ENCODE measurements at places on chromosomes 7 and 10.

DNA sequence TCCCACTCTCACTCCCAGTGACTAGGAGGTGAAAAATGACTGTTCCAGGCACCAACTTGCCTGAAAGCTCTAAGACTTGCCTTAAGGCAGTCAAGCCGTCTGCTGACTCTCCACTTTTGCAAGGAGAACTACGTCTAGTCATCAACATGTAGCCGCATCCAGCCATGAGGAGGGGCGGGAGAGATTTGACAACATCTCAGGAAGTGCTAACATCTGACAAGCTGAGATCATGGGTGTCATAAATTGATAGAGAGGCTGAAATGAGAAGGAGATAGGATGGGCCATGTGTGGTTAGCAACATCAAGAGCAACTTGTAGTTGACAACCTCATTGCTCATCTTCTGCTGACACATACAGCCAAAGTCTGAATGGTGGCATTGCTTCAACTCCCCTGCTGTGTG, 9.0 kb upstream of the TBXAS1 start:
- no peak for DNase-seq

DNA sequence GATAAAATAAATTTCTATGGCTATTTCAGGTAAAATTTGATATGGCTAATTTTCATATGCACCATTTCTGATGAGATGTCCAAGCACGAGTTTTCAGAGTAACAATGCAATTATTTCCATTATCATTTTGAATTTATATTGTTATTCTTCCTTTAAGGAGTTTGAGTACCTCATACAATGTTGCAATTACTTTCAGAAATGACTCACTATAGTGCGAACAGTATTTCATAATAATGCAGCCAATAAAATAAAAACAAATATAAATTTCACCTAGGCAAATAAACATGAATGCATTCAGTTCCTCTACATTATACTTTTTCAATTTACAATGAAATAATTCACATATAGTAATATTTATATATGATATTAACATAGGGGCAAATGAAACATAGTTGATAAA, 78.8 kb upstream of the LRRN3 start:
- DNase-seq: no peak

GRCh38 chr7:101216860-101217387, 457 bp downstream of the PLOD3 start:
- DNase-seq: no peak

DNA sequence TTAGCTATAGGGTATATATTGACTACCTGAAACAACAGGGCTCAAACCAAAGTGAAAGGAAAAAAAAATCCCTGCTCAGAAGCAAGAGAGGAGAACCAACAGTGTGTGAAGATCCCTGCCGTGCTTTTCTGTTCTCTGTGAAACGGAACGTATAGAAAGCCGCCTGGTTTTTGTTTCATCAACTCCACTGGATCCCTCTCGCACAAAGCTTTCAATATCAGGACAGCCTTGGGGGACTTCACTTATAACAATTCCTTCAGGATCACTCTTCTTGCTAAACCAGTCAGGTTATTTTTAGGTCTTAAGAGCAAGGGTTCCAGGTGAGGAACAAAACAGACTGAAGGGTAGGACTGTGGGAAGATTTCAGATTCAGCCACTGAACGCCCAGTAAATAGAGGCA, 151.1 kb upstream of the CACNA2D1 start:
- no peak for DNase-seq

- DNase-seq: no peak
Measured at GRCh38 chr7:94832051-94832450, 75.3 kb upstream of the PPP1R9A start.

DNA sequence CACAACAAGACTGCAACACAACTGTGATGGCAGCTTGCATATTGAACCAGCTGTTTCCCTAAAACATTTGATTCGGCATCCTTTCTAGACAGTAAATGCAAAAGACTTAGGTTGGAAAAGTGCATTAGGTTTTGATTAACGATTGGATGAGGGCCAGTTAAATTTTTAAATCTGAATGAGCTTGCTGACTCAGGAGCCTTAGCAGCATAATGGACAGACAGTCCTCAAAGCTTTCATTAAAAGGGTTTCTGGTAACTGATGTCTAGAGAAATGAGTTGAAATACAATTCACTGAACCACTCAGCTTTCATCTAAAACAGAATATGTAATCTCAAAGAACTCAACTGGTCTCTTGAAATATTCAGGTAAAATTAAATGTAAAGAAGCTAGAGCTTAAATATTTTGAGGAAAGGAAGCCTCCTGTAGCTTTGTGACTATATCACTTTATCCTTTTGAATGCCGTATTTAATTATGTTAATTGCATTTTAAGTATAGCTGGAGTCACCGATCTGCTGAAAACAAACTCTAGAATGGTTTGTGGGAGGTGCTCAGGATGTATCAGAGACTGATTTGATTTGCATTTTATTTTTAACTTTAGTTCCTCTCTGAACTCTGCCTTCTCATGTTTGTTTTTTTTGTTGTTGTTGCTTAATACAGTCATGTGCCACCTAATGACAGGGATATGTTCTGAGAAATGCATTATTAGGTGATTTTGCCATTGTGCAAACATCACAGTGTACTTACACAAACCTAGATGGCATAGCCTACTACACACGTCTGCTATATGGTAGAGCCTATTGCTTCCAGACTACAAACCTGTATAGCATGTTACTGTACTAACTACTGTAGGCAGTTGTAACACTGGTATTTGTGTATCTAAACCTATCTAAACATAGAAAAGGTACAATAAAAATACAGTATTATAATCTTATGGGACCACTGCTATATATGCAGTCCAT, 29.2 kb upstream of the ATRNL1 start:
- no peak for DNase-seq

DNA sequence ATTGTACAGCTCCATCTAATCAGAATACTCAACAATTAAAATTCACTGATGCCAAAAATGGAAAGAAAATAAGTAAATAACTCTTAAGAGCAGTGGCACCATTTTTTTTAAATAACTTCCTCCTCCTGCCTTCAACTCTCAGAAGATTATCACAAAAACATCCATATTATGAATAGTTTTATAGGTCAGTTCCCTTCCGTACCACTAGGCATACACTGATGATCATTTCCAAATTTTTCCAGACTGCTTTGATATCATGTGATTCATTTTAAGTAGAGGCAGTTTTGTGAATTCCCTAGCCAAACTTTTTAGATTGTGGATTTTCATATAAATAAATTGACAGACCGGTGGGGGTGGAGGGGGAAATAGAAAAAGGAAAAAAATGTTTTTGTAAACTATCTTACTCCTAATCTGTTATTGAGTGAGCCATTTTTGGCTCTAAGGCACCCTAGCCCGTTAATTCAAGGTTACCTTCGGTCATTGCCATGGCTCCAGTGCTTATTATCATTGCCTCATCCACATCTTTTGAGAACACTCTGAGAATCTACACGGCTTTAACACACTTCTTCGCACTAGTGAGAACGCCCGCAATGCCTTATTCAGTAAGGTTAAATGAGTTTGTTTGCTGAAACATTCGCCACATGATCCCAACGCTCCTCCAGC, 1.0 kb downstream of the FAM107B start:
- no peak for DNase-seq

DNA sequence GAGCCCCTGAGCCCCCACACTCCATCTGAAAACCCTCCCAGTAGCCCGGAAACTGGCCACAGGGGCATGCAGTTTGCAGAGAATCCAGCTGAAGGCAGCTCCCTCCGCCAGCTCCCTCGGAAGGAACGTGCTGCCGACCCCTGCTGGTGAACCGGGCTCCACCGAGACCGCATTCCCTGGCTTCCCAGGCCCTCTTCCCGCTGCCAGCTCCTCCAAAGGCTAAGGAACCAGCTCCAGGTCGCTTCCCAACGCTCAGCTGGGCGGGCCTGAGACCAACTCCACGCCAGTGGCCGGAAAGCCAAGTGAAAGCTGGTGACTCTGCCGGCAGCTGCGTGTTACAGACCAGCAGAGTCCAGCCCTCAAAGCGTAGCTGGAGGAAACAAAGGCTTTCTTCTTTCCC, 35.8 kb downstream of the GPER1 start:
- DNase-seq: no peak

DNA sequence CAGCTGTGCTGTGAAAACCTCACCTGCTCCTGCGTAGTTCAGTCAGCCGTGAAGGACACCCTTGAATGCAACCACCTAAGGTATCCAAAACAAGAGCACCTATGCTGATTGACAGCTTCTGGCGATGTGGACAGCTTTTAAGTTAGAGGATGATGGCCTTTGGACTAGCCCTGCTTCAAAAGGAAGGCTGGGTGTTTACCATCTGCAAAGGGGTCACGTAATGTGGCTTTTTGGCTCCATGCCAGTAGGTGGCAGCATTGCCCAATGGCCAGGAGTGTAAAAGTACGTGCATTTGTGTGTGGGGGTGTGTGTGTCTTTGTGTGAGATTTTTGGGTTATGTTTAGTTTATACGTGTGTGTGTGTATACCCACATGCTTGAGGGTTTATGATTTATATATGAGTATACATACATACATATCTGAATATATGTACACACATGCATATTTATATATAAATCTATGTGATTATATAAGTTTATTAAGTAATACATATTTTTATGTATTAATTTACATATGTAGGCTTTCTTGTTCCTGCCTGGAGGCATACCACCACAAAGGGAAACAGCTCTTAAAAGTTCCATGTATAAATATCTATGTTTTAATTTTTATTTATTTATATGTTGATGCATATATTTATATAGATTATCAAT, 236.3 kb upstream of the ANKRD30A start:
- DNase-seq: peak; percentile 28

All from CD4-positive, alpha-beta T cell treated with Interleukin-10 for 1 hour (primary cell).